Fibroblast of skin of left biceps (primary cell): ENCODE measurements at places on chromosomes 13 and 19.

DNA sequence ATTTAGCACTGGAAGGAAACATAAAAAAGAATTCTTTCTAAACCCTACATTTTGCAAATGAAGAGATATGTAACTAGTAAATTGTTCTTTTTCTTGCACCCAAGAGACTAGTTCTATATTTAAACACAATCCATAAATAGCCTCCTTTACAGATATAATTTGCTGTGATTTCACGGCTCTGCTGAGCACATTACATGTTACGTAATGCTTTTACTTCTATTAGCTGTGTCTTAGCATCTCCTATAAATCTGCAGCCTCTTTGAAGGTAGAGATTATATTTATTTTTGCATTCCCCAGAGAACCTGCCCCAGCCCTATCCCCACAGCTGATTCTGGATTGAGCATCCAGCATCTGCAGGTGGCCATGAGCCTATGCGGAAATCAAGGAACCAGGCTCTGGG, 32.2 kb downstream of the LACC1 start:
- no peak for DNase-seq

DNA sequence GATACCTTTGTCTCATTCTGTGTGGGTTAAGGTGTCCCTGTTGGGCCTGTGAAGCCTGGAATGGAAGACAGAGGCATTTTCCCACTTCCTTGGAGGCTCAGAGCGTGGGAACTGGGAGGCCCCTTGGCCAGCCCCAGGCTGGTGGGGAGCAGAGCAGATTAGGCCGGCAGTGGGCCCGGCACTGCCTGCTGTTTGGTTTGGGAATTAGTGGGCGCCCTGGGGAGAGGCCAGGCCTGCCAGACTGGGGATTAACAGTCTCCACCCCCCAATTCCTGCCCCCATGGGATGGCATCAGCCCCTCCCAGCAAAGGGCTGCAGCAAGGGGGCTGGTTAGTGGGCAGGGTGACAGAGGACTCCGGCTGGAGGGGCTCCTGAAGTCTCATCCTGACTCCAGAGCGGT, 3.1 kb upstream of the BEST2 start:
- no peak for DNase-seq

DNA sequence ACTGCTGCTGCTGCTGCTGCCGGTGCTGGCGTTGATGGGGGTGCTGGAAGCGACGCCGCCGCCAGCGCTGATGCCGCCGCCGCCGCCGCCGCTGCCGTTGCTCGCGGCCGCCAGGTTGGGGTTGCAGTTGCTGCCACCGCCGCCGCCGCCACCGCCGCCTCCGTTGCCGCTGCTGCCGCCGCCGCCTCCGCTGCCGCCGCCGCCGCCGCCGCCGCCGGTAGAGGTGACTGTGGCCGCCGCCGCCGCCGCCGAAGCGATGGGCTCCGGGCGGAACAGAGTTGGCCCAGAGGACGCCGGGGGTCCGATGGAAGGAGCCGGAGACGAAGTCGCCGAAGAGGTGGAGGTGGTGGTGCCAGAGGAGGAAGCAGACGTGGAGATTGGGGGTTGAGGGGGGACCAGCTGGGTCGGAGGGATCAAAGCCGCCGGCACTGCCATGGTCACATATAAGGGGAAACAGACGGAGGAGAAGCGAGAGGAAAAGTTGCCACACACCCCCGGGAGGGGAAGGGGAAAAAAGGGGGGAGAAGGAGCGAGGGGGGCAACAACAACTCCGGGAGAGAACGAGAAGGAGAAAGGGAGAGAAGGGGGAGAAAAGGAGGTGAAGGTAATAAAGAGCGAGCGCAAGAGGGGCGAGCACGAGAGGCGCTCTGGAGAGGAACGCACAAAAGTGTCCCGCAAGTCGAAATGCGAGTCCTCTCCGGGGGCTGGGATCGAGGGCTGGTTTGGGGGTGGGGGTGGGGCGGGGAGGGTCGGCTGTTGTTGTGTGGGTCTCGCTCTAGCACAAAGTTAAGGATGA, 471 bp downstream of the DACH1 start:
- no peak for DNase-seq

- DNase-seq = no peak
Observed at GRCh38 chr19:58553799-58554493, 959 bp downstream of the CHMP2A start.
